ENCODE measurements at places on chromosomes 5 and 9.

DNA sequence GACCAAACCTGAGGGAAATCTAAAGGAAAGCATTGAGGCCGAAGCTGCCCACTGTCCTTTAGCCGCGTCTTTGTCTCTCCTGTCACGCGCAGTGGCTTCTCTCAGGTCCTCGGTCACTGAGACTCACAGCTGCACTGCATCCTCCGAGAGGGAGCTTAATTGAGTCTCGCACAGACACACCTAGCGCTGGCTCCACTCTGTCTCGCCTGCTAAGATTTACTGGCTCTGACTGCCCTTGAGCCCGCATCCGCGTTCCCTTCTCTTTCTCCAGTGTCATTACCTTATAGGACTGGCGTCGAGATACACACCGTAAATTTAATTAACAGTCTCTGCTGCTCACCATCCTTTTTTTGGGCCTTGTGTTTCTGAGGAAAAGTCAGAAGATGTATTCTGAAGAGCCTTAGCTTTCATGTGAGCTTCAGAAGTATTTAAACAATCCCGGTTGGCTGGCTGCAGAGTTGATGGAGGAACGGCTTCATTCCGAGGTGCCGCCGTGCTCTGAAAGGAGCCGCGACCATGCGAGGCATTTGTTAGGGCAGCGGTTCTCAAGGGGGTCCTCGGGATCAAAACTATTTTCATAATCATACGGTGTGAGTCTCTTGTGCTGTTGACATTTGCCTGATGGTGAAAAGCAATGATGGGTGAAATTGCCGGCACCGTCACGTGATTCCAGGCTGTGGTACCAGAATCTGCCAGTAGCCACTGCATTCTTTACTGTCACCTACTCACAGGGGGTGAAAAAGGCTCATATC, 58.3 kb downstream of the GPR107 start:
- no peaks in the 10 kb centered on the region for H3K27me3 ChIP-seq
- no peak overlapping the region for H3K4me3 ChIP-seq
- peaks cover 52% of the 10 kb centered on the region for H3K36me3 ChIP-seq
- no peak overlapping the region for H3K27ac ChIP-seq
- H3K4me1 ChIP-seq = no peaks in the 10 kb centered on the region

DNA sequence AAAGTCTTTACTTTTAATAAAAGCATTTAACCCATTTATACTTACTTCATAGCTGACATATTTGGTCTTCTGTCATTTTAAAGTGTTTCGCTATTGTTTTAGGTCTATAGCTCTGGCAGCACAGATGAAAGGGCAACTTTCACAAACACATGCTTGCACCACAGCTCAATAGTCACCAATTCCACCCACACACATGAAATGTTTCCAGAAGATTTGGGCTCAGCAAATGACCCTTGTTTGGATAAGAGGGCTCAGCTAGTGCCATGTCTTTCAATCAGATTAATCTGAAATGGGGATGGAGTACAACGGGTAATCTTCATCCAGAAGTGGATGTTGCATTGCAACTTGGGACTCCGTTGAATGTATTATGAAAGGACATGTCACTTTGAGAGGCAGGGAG, 176.0 kb downstream of the FGF18 start:
- DNase-seq = no peak
- H3K36me3 ChIP-seq = no peaks in the 10 kb centered on the region
- H3K4me1 ChIP-seq = peaks cover 16% of the 10 kb centered on the region
- H3K27me3 ChIP-seq = no peaks in the 10 kb centered on the region
- H3K27ac ChIP-seq = peak overlapping the region; percentile 51
- H3K4me3 ChIP-seq = no peak overlapping the region

- peak overlapping the region; percentile 88 for H3K27ac ChIP-seq
- H3K4me1 ChIP-seq = no peaks in the 10 kb centered on the region
- peak overlapping the region; percentile 66 for H3K4me3 ChIP-seq
Observed at GRCh38 chr5:64767959-64768357, 533 bp downstream of the SREK1IP1 start.

- H3K4me3 ChIP-seq = no peak overlapping the region
- DNase-seq = no peak
- no peak overlapping the region for H3K27ac ChIP-seq
- H3K27me3 ChIP-seq = no peaks in the 10 kb centered on the region
- H3K4me1 ChIP-seq = no peaks in the 10 kb centered on the region
Observed at GRCh38 chr5:92581249-92581648, 999.8 kb downstream of the NR2F1-AS1 start.

DNA sequence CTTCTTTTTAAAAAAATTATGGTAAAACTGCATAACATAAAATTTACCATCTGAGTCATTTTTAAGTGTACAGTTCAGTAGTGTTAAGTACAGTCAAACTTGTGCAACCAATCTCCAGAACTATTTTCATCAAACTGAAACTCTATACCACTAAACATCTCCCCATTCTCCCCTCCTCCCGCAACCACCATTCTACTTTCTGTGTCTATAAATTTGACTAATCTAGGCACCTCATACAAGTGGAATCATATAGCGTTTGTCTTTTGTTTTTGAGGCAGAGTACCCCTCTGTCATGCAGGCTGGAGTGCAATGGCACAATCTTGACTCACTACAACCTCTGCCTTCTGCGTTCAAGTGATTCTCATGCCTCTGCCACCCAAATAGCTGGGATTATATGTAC, 24.0 kb upstream of the EBF1 start:
- no peak for DNase-seq
- H3K4me1 ChIP-seq = no peaks in the 10 kb centered on the region
- no peak overlapping the region for H3K27ac ChIP-seq

Data from tibial artery (tissue), 4 donors.